GM03348 (cell line): ENCODE measurements at places on chromosomes 4 and X.
A peak's percentile ranks its signal among the peaks of the same experiment; 100 is the strongest.

- DNase-seq = no peak
These were observed 140.6 kb upstream of the SPRY1 start for GRCh38 chr4:123255971-123256370.

DNA sequence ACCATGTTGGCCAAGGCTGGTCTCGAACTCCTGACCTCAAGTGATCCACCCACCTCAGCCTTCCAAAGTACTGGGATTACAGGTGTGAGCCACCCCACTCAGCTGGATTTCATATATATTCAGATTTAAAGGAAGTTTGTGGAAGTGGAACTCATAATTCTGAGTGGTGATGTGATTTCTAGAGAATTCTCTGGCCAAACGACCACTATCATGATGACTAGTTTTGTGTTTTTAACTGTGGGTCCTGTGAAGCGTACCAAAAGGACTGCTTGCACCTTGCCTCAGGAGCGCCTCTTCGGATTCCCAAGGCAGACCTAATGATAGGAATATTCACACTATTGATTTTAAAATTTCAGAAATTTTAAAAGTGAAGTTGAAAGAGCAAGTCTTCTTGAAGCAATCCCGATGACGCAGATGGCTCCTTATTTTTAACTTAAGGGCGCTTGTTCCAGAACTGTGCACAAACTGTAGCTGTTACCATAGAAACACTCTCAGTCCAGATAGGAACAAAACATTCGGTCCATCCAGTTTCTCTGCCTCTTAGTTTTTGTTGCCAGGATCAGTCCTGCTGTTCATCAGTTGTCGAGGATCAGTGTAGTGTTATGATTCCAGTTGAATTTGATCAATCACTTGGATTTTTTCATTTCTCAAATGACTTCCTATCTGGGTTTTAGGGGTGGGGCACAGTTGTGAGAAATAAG is 51.7 kb upstream of the CLCN4 start:
- no peak for DNase-seq

DNA sequence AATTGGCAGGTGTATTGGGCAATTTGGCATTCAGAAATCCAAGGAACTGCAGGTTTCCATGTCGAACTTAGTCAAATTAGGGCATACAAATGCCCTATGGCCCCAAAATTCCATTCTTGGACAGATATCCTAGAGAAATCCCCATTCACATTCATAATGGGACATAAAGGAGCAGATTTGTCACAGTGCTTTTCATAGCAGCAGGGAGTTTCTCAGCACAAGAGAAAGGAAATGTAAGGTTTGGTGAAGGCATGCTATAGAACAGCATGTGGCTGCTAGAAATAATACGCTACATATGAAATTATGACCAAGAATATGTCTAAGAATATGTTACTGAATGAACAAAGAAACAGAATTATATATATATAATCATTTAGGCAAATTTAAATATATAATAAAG is 437.5 kb upstream of the BOD1L1 start:
- DNase-seq = no peak

GRCh38 chrX:79270401-79270800 is 96.7 kb downstream of the ITM2A start:
- no peak for DNase-seq

GRCh38 chrX:10989386-10989785 is 121.7 kb upstream of the HCCS start:
- no peak for DNase-seq

DNA sequence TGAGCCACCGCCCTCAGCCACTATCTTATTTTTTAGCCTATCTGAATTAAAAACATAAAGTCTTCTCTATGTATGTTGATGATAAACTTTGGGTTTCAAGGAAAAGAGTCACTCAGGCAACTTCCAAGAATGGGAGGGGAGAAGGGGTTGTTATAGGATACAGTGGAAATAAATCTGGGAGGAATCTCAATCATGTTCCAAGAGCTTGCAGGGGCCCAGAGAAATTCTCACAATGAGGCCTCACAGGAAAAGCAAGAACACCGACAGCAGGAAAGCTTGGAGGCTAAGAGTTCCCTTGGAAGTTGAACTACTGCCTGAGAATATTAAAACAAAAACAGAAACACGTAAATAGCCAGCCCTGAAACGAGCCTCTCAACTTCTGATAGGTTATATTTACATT is 384.6 kb upstream of the IGFBP7 start:
- no peak for DNase-seq

DNA sequence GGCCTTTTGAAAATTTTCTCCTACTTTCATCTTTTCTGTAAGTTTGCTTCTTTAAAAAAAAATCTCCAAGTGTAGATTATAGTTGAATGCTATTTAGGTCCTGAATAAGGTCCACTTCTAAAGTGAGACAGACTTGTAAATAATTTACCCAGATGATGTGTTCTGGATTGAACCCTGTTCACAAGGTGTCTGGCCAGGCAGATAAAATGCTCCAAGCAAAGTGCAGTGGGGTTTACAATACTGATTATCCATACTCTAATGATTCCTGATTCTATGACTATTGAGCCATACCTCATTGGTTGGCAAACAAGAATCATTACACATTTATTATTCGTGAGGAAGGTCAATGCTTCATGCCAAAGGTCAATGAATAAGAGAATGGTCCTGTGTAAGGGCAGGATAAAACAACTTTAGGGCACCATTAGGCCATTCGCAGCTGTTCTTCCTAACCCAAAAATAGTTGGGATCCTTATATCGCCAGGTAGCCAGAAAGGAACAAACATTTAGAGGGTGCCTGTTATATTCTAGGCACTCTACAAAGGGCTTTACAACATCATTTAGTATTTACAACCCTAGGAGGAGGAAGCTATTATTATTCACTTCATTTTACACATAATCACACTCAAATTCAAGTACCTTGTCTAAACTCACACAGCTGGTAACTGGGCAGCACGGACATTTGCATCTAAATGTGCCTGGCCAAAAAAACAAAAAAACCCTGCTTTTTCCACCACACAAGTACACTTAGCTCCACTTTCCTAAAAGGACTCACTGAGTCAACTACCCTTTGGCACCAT is 18.6 kb upstream of the SAT1 start:
- no peak for DNase-seq

GRCh38 chr4:90715242-90715641 is 588.0 kb downstream of the CCSER1 start:
- no peak for DNase-seq

- no peak for DNase-seq
These were observed 10.7 kb downstream of the TEC start for GRCh38 chr4:48258845-48259397.

GRCh38 chr4:176193126-176193525 is 2.3 kb downstream of the SPATA4 start:
- DNase-seq = peak; percentile 17

DNA sequence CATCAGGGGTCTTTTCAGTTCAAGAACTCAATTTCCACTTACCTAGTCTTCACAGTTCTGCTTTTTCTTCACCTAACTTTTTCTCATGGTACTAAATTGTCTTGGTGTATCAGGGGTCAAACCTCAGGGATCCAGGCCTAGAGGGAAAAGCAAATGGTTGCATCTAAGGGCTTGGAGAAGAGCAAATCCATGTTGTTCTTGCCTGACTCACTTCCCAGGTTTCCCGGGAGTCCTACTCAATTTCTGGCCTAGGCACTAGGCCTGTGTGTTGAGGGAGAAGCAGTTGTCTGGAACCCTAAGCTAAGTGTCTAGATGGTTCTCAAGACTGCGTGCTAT is 191.9 kb upstream of the STK26 start:
- DNase-seq = no peak

DNA sequence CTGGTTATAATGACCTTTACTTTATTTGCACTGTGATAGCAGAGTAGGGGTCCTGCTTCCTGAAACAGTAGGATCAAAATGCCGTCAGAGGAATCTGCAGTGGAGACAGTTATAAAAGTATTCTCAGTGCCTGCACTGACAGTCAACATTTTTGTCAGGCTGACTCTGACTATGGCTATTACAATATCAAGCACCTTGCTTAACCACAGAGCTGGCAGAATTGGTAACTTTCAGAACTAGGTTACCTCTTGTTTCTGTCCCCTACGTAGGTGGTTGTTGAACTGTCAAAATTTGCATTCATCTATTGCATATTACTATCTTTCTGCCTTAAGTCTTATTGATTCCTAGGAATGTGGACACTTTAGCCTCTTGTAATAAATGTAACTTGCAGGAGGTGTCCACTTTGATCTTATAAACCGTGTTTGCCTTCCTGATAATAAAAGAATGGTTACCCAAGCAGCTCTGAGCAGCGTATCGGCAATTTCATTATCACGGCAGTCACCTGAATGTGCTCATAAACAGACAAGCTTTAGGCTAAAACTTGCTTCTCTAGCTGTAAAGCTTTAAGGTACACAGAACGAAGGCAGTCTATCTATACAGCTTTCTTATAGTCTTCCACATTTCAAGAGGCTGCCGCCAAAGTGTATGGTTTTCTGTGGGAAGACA is 353.0 kb upstream of the GALNT7 start:
- DNase-seq = no peak

- no peak for DNase-seq
These were observed 680.7 kb upstream of the BOD1L1 start for GRCh38 chr4:14308229-14308651.

- DNase-seq = no peak
These were observed 226.2 kb downstream of the PALLD start for GRCh38 chr4:168723020-168723419.

DNA sequence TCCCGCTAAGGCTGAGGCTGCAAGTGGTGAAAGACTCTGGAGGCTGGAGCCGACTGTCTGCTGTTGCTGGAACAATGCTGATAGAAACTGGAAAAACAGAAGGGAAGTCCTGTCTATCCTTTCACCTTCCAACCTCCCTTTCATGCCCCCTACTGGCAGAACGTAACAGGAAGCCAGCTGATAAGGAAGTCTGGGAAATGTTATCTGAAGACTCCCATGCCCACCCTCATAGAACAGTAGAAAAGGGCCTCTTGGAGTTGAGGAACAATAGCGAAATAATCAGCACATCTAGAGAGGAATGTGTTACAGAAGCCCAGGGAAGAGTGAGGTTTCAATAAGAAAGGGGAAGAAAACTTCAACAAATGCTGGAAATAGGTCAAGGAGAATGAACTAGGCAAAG is 117.1 kb upstream of the DKK2 start:
- DNase-seq = no peak

DNA sequence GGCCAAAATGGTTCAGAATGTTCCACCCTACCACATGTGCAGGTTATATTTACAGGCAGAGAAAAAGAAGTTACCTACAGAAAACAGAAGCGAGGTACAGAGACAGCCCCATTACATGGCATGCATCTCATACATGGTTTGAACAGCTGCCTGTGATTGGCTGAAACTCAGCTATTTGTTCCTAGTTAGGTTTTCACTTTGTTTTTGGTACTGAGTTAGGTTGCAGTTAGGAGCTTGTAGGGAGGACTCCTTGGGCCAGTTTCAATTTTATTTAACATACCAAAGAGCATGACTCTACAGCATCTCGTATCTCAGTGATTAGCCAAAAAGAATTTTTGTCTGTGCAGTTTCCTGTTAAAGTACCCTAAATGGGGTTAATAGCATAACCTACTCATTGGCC is 392.0 kb downstream of the MAPK10 start:
- peak; percentile 25 for DNase-seq

DNA sequence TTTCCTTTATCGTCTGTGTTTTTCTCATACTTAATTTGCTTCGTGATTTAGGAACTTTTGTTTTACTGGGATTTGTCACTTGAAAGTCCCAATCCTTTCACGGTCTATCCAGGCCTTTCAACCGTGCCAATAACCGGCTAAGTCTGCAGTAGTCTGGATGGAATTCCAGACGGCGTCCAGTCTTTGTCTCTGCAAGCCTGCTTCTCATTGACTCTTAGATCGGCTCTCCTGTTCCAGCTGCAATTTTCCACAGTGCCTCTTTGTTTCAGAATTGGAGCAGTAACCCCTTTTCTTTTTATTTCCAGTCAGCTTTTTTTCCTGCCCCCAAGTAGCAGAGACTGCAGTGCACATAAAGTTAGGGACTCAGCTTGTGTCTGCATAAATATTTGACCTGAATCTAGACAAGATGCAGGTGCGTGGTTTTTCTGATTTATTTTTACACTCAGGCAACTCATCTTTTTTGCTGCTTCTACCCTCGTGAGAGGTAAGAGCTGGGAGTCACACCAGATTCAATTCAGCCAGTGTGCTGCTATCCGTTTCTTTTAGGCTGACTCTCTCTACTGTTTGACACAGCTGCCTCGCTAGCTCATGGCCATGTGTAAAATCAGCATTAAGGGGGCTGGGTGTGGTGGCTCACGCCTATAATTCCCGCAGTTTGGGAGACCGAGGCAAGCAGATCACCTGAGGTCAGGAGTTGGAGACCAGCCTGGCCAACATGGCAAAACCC is 37.4 kb upstream of the DHRSX start:
- no peak for DNase-seq

- DNase-seq = no peak
These were observed 47.6 kb downstream of the ARHGAP10 start for GRCh38 chr4:147779451-147779850.

DNA sequence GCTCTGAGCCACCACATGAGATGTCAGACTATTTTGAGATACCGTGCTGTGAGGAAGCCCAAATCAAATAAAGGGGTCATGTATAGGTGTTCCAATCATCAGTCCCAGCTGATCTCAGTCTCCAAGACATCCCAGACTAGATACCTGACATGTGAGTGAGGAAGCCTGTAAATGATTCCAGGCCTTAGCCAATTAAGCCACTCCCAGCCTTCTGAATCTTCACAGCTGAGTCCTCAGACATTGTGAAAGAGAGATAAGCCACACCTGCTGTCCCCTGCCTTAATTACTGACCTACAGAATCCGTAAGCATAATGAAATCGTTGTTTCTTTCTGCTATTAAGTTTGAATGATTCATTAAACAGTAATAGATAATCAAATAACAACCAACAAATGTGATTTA is 671.4 kb downstream of the ZNF674 start:
- DNase-seq = no peak

- peak; percentile 14 for DNase-seq
These were observed 18.2 kb downstream of the PTTG2 start for GRCh38 chr4:37978248-37978924.

DNA sequence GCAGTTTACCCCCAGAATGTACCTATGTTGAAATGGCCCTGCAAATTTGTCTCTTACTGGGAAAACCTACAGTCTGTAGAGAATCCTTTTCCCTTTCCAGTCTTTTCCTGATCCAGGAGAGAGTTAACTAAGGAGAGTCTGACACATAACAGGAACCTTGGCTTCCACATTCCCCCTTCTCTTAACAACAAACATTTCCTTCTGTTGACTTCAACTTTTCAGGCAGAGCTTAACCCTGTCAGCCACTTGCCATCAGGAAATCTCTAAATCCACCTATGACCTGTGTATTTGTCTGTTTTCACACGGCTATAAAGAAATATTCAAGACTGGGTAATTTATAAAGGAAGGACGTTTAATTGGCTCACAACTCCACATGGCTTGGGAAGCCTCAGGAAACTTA is 45.6 kb upstream of the GPR78 start:
- no peak for DNase-seq

- DNase-seq = no peak
These were observed 14.3 kb upstream of the HSD17B11 start for GRCh38 chr4:87405211-87405820.

GRCh38 chr4:80731436-80731835 is 299.1 kb upstream of the BMP3 start:
- no peak for DNase-seq

GRCh38 chr4:178577933-178578332 is 1135.7 kb upstream of the AGA start:
- no peak for DNase-seq

GRCh38 chr4:123585111-123585510 is 188.5 kb downstream of the SPRY1 start:
- DNase-seq = no peak

- no peak for DNase-seq
These were observed 87.7 kb downstream of the GPC3 start for GRCh38 chrX:133897593-133898163.
